ENCODE measurements at places on chromosomes 4 and X.

- DNase-seq = no peak
Observed at GRCh38 chr4:162499478-162499877, 335.7 kb upstream of the FSTL5 start.

DNA sequence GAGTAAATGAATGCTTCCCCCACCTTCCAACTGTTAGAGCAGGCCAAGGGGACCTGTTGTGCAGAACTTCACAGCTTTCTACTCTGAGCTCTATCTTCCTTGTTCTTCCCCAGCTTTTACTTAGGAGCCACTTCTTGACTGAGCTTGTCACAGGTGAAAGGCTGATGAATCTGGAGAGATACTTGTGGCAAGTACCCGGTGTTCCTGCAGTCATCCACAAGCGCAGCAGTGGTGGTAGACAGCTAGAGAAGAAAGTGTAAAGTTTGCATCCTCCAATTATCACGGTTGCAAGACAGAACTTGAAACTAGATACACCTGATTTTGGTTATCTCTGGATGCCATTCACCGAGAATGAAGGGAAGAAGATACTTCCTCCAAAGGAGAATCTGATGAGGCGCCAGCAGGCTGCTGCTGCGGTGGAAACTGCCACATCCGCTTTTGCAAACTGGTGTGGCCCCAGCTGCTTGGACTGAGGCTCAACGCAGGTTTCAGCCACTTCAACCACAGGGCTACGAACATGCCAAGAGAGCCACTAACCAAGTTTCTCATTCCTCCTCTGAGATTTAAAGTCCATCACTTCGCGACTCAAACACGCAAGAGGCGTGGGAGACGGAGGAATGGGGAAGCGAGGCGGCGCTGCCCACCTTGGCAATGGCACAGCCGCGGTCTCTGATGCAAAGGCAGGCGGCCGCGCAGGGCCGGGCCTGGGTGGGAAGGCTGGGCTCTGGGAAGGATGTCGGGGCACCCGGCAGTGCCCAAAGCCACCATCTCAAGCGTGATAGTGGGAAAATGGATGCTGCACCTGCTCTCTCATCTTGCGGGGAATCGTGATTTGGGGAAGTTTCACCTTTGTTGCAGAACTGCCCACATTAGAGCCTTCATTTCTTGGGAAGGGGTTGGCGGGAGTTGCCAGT lies 1.3 kb upstream of the FHIP1A start:
- DNase-seq = no peak

GRCh38 chr4:126958482-126958881 lies 674.3 kb upstream of the INTU start:
- no peak for DNase-seq

DNA sequence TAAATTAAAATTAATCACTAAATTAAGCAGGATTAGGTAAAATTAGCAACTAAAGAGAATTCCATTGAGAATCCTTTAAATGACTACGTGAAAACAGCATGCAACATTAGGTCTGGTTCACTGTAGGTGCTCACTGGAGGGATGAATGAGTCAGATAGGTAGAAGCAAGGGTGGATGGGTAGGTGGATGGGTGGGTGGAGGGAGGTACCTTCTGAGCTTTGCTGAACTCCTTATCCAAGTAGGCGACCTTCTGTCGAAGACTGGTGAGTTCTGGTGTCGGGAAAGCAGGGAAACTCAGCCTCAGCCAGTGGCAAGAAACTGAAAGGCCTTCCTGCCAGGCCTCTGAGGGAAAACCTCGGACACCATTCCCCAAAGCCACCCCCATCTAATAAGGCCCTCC lies 3.0 kb downstream of the GRIPAP1 start:
- DNase-seq = no peak

- DNase-seq = no peak
Observed at GRCh38 chr4:72169861-72170260, 138.1 kb downstream of the NPFFR2 start.

DNA sequence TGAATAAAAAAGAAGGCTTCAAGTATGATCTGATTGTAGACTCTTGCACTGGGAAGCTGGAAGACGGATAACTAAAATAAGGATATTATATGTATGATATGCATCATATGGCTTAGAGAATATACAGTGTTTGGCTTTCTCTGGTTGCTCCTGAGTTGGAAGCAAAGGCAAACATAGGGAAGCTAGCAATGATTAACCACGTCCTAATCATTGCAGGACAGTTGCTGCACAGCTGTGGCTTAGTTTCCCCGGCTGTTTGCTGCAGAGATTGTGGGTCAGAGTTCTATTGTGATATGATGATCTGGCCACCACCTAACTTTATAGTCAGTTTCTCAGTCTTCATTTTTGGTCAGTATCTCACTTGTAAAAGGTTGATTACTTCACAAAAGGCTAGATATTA lies 36.3 kb upstream of the PARM1 start:
- DNase-seq = no peak

- no peak for DNase-seq
Observed at GRCh38 chr4:186329372-186329771, 63.4 kb downstream of the F11 start.

DNA sequence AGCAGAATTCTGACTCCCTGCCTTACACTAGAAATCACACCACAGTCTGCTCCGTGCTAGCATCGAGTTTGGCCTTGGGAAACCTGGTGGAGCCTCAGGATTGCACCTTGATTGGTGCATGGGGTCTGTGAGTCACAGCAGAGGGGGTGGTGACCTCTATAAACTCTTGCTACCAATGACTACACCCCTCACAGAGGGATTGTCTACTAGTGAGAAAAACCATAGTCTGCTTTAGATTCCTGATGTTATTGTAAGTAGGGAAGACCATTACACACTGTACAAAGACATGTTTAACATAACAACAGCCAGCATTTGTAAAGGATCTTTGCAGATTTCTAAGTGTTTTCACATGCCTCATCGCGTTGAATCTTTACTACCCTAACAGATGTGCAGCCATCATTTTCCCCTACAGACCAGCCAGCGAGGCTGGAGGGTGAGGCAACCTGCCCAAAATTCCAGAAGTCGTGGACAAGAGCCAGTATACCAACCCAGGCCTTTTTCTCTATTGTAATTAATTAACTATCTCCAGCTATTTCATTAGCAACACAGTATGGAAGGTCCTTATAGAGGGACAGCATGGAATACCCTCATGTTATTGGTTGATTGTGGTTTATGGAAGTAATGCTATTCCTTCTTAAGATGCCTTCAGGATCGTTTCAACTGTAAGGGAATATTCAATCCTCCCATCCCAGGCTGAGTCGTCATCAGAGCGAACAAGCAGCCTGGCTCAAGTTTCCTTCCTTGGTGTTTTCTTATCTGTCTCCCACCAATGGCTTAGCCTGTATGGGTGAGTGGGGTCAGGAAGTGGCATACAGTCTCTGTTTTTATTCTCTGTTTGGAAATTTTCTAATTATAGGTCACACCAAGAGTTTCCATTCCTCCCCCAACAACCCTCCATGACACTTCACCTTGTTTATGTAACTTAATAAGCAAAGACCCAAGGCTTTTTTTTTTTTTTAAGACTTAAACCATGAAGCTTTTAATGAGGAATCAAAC lies 55.9 kb upstream of the KDR start:
- no peak for DNase-seq

- no peak for DNase-seq
Observed at GRCh38 chr4:105815701-105816100, 79.6 kb upstream of the NPNT start.

DNA sequence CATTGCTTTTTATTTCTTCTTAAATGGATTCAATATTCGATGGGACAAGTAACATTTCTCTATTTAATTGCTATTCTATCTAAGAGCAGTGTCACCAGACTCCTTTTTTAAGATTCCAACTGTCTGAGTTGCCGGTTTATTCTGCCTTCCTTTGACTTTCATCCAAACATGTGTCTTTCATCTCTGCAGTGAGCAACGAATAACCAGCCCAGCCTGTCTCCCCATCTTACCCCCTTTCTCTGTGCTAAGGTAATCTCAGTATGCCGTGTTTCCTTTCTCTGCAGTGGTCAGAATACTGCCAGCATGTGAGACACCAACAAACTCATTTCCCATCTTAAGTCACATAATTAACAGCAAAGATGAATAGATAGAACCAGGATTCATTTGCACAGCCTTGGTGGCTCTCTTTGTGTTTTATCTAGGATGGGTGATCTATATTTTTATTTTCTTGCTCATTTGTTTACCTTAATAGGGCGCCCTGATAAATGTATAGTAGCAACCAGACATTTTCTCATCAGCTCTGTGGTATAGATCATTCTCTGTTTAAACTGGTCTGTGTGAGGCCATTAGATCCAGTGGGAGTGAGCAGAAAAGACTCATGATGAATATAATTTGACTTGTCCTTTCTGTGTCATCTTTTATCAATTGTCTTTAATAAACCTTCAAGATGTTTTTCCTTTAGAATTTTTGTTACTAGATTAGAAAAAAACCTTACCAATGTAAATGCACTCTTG lies 394.8 kb upstream of the IGFBP7 start:
- DNase-seq = no peak

GRCh38 chr4:41303372-41304118 lies 46.8 kb downstream of the UCHL1 start:
- no peak for DNase-seq

DNA sequence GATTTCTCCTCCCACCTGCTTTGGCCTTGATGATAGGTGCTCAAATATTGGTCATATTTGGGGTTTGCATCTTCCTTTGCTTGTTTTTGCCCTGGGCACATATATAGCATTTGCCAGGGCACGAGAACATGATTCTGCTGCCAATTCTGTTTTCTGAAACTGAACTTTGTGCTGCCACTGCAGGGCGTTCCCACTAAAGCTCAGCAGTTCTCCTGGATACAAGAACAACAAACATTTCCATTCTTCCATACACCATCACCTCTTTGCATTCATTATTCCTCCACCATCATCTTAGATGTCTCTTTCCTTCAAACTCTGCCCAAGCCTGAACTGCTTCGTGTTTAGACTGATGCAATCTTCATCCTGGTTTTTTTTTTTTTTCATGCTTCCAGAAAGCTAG lies 36.3 kb upstream of the GATB start:
- DNase-seq = no peak

- DNase-seq = no peak
Observed at GRCh38 chrX:133250184-133251100, 32.3 kb upstream of the TFDP3 start.

DNA sequence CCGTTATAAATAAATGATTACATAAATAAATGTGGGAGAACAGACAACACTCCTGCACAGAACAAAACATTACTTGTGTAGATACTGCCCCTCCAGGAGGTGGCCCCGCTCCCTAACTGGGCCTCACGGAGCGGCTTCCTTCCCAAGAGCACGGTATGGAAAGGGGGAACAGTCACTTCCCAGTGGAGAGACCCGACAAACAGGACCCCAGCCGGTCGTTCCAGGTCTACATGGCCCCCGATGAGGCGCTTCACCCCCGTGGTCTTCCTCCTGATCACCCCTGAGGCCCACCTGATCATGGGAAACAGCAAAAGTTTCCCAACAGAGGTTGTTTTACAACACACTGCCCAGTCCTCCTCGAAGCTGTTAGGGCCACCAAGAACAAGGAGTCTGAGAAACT lies 6.6 kb upstream of the SLC6A8 start:
- no peak for DNase-seq

GRCh38 chr4:16897991-16898827 lies at the start of gene LDB2:
TSS of gene LDB2 (minus strand) at chr4:16898645.
- DNase-seq = no peak

- DNase-seq = no peak
Observed at GRCh38 chr4:102338405-102338804, 6.9 kb downstream of the SLC39A8 start.

DNA sequence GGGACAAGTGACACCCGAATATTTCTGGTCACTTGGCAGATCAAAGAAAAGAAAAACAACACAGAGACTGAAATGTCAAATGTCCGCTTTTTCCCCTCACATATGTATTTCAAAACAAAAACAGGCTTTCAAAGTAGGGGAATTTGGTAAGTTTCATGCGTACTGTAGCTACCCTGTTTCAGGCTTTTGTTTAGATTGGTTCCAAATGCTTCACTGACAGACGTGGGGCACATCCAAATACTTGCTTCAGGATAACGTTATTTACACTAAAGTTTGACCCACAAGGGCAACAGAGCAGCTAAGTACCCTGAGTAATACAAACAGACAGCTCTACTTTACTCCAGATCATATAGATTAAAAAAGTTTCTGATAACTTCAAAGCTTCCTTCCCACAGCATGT lies 804.5 kb upstream of the POU3F4 start:
- no peak for DNase-seq

DNA sequence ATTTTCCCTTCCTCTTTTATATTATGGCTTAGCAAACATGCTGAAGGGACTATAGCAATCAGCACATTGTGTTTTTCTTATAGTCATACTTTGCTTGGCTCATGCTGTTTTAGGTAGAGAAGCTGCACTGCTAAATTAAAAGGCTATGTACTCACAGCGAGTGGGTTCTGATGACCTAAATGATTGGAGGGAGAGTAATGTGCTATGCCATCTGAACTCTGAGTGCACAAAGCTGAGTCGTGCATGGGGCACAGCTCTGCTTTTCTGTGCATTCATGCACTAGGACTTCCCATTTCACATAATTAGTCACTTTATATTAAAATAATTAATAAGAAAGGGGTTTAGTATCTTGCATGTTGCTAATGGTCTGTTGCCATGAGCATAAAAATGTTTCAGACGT lies 132.7 kb upstream of the ADGRL3 start:
- DNase-seq = no peak

GRCh38 chrX:100277231-100277630 lies 132.8 kb downstream of the PCDH19 start:
- no peak for DNase-seq

- no peak for DNase-seq
Observed at GRCh38 chr4:55973650-55974049, 24.9 kb downstream of the CEP135 start.

DNA sequence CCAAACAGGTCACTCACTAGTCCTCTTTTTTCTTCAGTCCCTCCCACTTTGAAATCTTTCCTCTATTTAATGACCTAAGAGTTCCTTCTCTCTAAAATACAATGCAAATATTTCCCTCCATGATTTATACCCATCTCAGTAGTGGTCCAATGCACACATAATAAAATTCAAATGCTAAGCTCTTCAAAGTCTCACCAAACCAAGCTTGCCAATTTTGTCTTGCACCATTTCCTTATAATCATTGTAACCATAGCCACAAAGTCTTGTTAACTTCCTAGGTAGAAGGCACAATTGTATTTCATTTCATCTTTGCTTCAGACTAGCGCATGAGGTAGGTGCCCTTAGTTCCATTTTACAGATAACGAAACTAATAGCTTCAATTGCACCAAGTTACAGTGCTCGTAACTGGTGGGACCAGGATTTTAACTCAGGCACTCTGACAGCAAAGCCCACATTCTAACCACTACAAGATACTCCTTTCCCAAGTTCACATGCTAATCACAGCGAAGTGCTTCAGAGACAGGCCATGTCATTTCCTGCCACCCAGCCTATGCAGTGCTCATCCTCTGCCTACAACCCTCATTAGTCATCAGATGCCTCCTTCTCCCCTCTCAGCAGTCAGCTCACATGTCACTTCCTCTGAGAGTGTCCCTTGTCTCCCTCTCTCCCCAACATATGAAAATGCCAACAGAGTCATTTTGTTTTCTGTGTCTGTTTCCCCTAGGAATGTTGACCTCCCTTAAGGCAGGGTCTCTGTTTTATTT lies 66.9 kb upstream of the PPARGC1A start:
- no peak for DNase-seq
